Activated T-cell treated with anti-CD3 and anti-CD28 coated beads, Interleukin-2, amount 50 U/mL, for 4 hours (primary cell): ENCODE measurements at places on chromosomes 1 and 21.

DNA sequence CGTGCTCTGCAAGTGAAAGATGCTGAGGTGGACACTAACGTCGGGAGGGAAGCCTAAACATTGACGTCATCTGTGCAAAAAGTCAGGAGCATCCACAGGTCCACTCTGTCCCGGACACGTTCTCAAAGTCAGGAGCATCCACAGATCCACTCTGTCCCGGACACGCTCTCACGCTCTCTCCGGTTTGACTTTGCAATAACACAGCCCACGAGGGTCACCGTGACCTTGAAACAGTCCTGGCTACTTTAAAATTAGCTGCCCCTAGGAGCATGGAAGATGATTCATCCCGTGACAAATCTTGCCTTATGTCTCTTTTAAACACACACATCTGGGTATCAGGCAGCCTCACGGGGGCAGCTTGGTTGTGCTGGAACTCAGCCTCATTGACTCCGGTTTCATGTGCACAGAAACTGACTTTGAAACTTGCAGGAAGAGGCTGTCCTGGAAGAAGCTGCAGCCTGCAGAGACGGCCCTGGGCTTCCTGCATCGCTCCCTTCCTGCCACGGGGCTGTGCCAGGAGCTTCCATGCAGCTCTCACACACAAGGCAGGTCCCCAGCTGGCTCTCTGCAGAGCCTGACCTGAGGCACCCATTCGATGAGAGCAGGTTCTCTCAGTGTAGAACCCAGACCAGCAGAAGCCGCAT lies 18.1 kb upstream of the COL18A1 start:
- no peak for DNase-seq

DNA sequence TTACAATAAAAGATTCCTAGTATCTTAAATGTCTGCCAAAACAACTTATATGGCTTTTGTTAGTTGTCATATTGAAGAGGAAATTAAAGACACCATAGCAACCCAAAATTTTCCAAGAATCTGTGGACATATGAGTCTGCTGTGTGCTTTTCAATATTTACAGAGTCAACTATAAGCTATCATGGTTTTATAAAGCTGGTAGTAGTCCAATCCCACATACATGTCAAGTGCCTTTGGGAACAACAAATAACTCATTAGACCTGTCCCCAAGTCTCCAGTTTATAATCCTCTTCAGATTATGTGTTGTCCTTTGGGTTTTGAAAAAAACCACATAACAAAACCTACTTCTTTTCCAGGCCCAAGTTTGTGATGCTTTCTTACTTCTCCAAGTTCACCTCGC lies 293.8 kb upstream of the USP25 start:
- no peak for DNase-seq

- no peak for DNase-seq
Measured at GRCh38 chr1:206851341-206852010, 13.9 kb upstream of the IL20 start.

DNA sequence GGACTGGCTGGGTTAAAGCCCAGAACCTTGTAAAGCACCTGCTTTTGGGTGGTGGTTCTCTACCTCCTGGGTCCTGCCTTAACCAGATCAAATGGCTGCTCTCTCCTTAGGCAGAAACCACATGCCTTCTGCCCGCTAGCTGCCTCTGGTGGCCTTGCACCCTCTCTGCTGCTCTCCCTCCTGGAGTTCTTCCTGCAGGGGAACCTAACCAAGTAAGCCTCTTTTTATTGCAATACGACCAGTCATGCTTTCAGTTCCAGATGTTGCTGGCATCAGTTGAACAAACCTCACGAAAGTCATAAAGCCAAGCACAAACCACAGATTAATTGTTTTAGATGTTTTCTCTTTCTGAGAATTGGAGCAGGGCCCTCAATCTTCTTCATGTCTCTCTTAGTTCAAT lies 118.9 kb downstream of the GDAP2 start:
- no peak for DNase-seq

DNA sequence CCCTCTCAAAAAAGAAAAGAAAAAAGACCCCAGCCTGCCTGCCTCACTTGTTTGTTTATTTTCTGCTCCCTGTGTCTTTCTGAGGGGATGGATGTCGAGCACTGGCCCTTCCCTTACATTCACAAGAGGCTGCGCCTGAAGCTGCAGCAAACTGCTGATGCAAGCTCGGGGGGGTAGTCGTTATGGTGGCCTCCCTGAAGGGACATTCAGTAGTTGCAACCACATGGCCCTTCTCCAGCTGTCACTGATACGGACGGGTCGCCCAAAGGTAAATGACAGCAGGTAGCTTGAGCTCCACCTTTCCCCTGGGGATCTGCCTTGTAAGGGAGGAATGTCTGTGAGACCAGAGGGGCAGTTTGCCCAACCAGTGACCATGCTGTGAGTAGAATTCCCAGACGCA lies 17.7 kb downstream of the PLEKHM2 start:
- no peak for DNase-seq

- DNase-seq: no peak
Measured at GRCh38 chr1:228009116-228009827, 2.5 kb downstream of the WNT3A start.

DNA sequence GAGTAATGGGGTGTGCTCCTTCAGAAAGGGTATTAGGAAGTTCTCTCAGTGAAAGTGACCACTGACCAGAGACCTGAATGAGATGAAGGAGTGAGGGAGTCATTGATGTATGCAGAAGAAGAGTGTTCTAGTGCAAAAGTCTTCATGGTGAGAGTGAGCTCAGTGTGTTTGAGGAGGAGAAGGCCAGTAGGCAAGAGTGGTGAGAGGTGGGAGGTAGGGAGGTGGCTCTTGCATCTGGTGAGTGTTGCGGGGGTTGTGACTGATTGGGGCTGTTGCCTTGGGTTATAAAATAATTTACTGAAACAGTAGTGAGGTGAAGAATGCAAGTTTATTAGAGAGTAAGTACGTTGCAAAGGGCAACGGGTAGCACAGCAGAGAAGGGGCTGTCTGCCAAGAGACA lies 26.2 kb downstream of the FMN2 start:
- DNase-seq: no peak

DNA sequence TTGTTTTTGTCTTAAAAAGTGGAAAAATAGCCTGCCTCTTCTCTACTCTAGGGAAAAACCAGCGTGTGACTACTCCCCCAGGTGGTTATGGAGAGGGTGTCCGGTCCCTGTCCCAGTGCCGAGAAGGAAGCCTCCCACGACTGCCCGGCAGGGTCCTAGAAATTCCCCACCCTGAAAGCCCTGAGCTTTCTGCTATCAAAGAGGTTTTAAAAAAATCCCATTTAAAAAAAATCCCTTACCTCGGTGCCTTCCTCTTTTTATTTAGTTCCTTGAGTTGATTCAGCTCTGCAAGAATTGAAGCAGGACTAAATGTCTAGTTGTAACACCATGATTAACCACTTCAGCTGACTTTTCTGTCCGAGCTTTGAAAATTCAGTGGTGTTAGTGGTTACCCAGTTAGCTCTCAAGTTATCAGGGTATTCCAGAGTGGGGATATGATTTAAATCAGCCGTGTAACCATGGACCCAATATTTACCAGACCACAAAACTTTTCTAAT lies 35.0 kb upstream of the TDRD10 start:
- no peak for DNase-seq

- DNase-seq: no peak
Measured at GRCh38 chr1:151013518-151013917, 5.3 kb downstream of the PRUNE1 start.

DNA sequence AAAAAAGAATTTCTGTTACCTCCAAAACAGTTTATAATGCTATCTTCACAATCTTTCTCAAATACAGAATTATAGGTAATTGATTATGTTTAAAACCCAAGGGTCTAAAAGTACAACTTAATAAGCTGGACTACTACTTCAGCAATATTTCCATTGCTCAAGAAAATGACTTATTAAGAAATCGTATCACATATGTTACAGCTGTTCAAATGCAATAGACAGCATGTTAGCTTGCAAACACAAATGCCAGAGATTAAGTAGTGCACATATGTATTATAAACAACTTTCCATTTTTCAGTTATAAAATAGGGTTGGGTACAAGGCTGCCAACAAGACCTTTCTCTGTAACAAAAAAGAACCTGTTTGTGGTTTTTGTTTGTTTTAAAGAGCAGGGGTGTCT lies 211.0 kb upstream of the DMRTA2 start:
- DNase-seq: no peak

DNA sequence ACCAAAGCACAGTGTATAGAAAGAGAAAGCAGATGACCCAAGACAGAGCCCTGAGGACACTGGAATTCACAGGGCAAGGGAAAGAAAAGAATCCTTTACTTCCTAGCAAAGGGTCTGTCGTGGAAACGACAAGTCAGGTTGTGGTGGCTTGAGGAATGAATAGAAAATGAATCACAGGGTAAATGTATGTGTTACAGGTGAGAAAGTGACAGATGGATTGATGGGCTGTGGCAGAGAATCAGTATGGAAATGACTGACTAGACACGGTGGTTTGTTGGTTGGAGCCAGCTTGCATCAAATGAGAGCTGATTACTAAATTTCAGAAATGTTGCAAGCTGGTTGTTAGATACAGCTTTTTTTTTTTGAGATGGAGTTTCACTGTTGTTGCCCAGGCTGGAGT lies 46.9 kb downstream of the PTP4A2 start:
- DNase-seq: no peak

GRCh38 chr1:234616644-234617043 lies 6.7 kb upstream of the IRF2BP2 start:
- DNase-seq: no peak

DNA sequence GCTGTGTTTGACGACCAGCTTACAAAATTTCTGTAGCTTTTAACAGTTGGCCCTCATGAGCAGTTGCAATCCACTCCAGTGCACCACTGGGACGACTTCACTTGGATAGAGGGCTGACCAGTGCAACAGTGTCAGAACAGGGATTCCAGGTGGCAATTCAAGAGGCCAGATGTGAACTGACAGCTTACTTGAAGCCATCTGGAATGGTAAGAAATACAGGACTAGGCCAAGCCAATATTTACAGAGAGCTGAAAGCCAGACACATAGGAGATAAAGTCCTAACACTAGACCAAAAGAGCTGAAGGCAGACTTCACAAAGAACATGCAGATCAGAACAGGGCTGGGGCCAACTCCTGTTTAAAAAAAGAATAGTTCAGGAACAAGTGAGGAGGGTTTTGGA lies 93.5 kb upstream of the NFIA start:
- no peak for DNase-seq

- DNase-seq: no peak
Measured at GRCh38 chr1:209672705-209673630, 2.2 kb upstream of the G0S2 start.

DNA sequence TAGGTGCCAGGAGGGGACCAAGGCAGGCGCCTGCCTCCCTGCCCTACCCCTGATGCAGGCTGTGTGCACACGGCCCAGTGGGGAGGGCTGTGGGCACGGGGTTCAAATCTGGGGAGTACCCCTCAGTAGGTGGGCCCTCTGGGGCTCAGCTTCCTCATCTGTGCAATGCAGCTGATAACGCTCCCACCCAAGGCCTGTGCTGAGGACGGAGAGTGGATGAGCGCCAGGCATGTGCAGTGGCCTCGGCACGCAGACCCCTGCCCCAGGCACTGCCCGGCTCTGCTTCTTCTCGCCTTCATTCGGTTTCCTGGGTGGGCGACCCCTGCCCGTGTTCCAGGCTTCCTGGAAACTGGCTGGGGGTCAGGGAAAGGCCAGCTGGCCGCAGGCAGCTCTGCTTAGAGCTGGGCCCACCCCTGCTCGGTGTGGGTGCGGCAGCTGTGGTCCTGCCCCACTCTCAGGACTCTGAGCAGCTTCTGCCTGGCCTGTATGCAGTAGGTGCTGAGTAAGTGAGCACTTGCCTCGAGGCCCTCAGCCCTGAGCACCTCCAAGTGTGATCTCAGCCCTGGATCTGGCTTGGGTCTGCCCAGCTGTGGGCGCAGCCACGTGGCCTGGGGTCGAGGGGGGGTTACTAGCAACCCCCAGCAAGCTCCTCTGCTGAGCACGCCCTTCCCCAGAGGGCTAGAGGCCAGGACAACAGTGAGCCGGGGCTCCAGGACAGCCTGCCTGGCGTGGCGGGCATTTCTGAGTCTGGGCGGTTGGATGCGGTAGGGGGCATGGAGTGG lies 11.9 kb upstream of the TNFRSF14 start:
- DNase-seq: no peak

DNA sequence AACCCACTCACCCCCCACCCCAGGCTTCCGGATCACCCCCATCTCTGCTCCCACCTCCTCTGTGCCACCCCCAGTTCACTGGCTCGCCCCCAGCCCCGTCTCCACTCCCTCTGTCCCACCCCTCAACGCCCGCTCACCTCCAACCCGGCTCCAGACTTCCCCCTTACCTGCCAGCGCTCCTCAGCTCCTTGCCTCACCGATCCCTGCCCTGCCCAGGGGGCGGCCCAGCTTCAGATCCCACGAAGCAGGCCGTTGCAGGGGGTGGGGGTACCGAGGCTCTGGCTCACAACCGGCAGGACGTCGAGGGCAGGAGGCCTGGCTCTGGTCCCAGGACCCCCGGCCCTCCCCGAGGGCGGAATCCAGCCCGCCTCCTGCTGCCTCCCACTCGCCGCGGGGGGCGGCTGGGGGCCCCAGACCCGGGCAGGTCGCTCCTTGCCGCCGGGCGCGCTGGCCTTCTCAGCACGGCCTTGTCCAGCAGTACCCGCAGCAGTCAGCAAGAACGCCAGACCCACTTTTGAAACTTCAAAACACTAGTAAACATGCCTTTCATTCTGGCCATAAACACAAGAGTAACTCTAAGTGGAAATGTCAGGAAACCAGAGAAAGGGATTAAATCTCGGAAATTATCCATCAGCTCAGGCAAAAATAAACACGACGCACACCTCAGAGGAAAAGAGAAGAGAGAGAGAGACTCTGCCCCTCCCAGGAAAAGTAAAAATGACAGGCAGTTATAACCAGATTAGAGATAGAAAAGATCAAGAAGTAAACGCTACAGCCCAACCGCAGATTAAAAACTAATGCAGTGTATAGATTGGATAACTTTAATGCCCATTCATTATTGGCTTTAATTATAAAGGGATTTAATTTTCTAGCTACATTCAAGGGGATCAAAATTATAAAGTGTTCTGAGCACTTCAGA lies 1.0 kb upstream of the FAM89A start:
- DNase-seq: no peak

GRCh38 chr1:239993366-239993765 lies 98.3 kb upstream of the FMN2 start:
- no peak for DNase-seq
